ENCODE measurements at places on chromosomes 7 and 10. TPM values are rescaled to one million over a fixed set of nuclear protein-coding genes. Genes with fewer than 3 reads are reported as not detected.

Gene CALCR
- not detected for total RNA-seq

Gene NACAD
- 7.4 TPM for total RNA-seq

Gene MSMB
- not detected for total RNA-seq

Gene GRM3
- total RNA-seq, result not detected

Gene CD36
- total RNA-seq, result 1.2 TPM

Gene GARIN1A
- 1.5 TPM for total RNA-seq

Gene OR9A2
- total RNA-seq, result not detected

Gene TUBAL3
- total RNA-seq, result not detected

Gene MOGAT3
- not detected for total RNA-seq

Gene SLC13A4
- 0.05 TPM for total RNA-seq

Data from smooth muscle cell of the umbilical artery (primary cell).